Glomerular endothelial cell (primary cell): ENCODE measurements at places on chromosomes 5 and 9. TPM values are rescaled to one million over a fixed set of nuclear protein-coding genes. Genes with fewer than 3 reads are reported as not detected.

ZNF618 gene
- total RNA-seq, result 20.7 and 34.2 TPM in 2 replicates

CAVIN4 gene
- total RNA-seq, result 3.3 and 4.1 TPM in 2 replicates

NUTM2G gene
- not detected in 2 replicates for total RNA-seq

DNAJC25 gene
- total RNA-seq, result 4.8 and 8.1 TPM in 2 replicates

FEM1C gene
- total RNA-seq, result 13.9 and 16.1 TPM in 2 replicates

PCDHAC1 gene
- total RNA-seq, result 0.06 TPM in 1 of 2 replicates, not detected in the other

KIF12 gene
- 0.70 and 5.3 TPM in 2 replicates for total RNA-seq

CAMK2A gene
- total RNA-seq, result not detected in 2 replicates

NR6A1 gene
- 0.10 and 1.3 TPM in 2 replicates for total RNA-seq

PDE8B gene
- total RNA-seq, result 0.12 and 0.29 TPM in 2 replicates

SOX30 gene
- not detected in 2 replicates for total RNA-seq

SPINK4 gene
- not detected in 2 replicates for total RNA-seq

LAMC3 gene
- total RNA-seq, result 0.12 and 0.63 TPM in 2 replicates

SLC34A1 gene
- total RNA-seq, result not detected in 2 replicates

GRXCR2 gene
- total RNA-seq, result not detected in 2 replicates

ROR2 gene
- 0.12 and 0.15 TPM in 2 replicates for total RNA-seq

GLIPR2 gene
- total RNA-seq, result 38.2 and 46.9 TPM in 2 replicates

GFI1B gene
- total RNA-seq, result not detected in 2 replicates

DMRT2 gene
- not detected in 2 replicates for total RNA-seq

SPINK9 gene
- total RNA-seq, result not detected in 2 replicates

SLC34A3 gene
- not detected in 2 replicates for total RNA-seq

HSPB3 gene
- total RNA-seq, result not detected in 2 replicates

ZNF354B gene
- 9.4 and 10.7 TPM in 2 replicates for total RNA-seq

CENPH gene
- total RNA-seq, result 3.2 and 6.8 TPM in 2 replicates

ELOVL7 gene
- 0.73 TPM in 1 of 2 replicates, not detected in the other for total RNA-seq

PKN3 gene
- total RNA-seq, result 14.8 and 16.9 TPM in 2 replicates

AGXT2 gene
- not detected in 2 replicates for total RNA-seq

ELP1 gene
- total RNA-seq, result 18.2 and 21.1 TPM in 2 replicates

FOXD4L3 gene
- total RNA-seq, result not detected in 2 replicates

KIAA0825 gene
- total RNA-seq, result 2.9 and 3.0 TPM in 2 replicates

CPLANE1 gene
- 21.6 and 30.1 TPM in 2 replicates for total RNA-seq

PKD2L2 gene
- total RNA-seq, result not detected in 2 replicates

INSL4 gene
- total RNA-seq, result not detected in 2 replicates

ADCY2 gene
- not detected in 2 replicates for total RNA-seq

CSF1R gene
- 0.10 TPM in 1 of 2 replicates, not detected in the other for total RNA-seq

PCDHB9 gene
- 0.15 and 0.41 TPM in 2 replicates for total RNA-seq

NKD2 gene
- 2.2 TPM in 1 of 2 replicates, not detected in the other for total RNA-seq

CCDC69 gene
- total RNA-seq, result 10.6 and 26.1 TPM in 2 replicates

NR4A3 gene
- 0.05 and 0.12 TPM in 2 replicates for total RNA-seq

CLTB gene
- 131 and 164 TPM in 2 replicates for total RNA-seq

BRINP1 gene
- 0.12 TPM in 1 of 2 replicates, not detected in the other for total RNA-seq

C5orf52 gene
- not detected in 2 replicates for total RNA-seq

SH3PXD2B gene
- 41.1 and 44.9 TPM in 2 replicates for total RNA-seq

STK10 gene
- total RNA-seq, result 61.3 and 79.8 TPM in 2 replicates

GAPT gene
- not detected in 2 replicates for total RNA-seq
